Activated T-helper 1 cell treated with anti-CD3 and anti-CD28 coated beads, Interleukin-2, amount 50 U/mL, for 16 hours (primary cell): ENCODE measurements at places on chromosomes 5 and 9.

GRCh38 chr5:66213533-66213932 is 69.4 kb downstream of the SREK1 start:
- no peak for DNase-seq

- DNase-seq, result no peak
Observed at GRCh38 chr5:171739271-171739670, 46.3 kb upstream of the SMIM23 start.

DNA sequence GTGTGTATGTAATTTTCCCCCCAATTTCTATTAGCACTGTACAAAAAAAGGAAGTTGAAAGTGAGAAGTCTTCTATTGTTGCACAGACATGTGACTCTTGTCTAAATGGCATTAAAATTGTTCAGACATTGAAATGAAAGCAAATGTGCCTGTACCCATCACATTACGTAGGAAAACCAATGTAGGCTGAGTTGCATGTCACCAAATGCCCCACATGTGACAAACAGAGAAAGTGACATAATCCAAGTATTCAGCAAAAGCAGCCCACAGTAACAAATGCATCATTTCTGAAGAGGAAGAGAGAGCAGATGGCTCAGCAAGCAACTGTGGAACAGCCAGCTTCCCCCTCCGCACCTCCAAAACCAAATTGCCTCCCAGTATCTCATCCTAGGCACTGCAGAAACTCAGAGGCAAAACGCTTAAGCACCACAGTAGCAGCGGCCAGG is 161.5 kb upstream of the NR4A3 start:
- DNase-seq, result no peak

DNA sequence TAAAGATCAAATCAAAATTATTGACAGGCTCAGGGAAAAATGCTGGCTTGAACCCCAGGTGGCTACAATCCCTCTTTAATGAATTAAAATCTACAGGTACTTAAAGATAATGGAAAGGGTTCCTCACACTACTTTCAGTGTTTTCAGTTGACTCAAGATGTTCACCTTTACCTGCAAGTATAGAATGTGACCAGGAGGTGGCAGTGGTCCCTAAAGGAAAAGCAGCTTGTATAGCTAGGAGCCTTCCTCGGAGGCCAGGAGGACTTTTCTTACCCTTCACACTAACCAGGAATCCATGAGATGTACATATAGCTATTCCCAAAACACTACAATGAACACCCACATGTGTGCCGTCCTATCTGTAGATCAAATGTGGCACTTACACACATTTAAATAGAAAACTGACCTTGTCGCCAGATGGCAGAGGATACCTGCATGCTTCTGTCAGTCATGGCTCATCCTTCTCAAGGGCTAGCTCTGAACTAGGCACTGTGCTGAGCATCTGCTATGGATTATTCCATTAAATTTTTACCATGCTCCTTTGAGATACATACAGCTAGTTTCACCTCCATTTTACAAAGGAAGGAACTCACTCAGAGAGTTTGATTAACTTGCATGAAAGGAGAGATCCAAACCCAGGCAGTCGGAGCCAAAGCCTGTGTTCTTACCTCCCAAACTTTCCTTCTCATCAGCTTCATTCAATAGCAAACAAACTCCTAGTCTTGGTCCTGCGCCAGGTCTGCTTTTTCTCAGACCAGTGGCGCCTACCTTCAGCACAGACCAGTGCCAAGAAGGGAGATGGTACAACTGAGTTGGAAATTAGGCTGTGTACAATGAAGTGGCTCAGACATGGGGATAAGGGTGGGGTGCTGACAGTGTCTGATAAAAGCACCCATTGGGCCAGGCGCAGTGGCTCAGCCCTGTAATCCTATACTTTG is 24.5 kb downstream of the C9orf152 start:
- DNase-seq, result peak; percentile 14
